Activated CD4-positive, alpha-beta T cell treated with anti-CD3 and anti-CD28 coated beads for 36 hours (primary cell): ENCODE measurements at places on chromosomes 5 and 9.

DNA sequence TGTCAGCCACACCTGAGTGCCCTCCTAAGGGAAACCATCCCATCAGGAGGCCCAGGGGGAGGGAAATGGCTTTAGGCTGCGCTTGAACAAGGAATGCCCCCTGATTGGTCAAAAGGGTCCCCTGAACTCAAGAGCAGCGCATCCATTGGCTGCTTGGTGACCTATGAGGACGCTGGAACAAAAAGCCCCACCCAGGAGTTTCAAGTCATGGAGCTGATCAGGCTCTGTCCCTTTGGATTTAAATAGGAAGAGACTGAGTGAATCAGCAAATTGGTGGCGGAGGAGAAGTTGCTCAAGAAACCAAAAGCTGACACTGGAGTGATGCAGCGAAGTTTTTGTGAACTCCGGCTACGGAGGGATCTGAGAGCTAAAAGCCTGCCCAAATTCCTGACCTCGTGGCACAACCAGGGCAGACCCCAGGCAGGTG, 66.7 kb downstream of the SMIM23 start:
- DNase-seq = no peak

DNA sequence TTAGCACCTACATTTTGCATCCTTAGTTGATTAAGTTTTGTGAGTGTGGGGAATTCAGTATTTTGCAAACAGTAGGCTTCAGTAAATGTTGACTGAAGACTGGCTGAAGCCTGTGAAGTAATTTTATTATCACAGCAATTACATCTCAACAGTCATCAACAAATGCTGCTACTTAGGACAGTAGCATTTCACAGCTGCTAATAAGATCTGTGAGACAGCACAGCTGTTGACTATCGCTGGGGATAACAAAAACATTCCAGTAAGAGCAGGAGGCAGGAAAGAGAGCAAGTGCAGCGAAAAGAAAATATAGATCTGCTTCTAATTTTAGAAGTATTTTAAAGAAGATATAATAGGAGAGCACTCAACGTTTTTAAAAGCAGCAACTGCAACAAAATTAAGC, 117.3 kb upstream of the FGF10 start:
- no peak for DNase-seq

DNA sequence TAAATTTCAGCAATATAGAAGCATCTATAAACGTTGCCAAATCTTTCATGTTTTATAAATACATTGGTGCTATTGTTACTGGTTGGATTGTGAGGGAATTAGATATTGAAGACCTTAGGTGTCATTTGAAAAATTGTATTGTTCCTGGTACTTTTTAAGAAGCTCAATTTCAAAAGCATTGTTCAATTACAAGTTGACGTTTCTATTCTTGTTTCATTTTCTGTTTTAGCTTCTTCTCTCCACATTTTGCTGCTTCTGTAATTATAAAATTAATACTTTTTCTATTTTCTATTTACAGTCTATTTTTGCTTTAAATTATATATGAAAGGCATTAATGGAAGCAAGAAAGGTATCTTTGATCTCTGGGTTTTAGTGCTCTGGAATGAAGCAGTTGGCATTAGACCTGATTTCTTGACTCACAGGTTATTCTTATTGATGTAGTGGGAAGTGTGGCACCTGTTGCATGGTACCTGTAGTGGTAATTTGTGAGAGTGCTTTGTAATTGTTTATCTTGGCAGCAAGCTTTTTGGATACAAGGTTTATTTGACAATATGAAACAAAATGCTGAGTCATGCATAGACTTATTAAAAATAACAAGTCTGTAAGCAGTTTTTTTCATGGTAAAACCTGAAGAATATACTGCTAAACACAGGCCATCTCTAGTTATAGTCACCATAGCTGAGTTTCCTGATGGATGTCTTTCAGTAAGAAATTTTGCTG, 13.2 kb downstream of the MACIR start:
- DNase-seq = no peak

GRCh38 chr5:37739817-37740261, 100.0 kb downstream of the GDNF start:
- no peak for DNase-seq

DNA sequence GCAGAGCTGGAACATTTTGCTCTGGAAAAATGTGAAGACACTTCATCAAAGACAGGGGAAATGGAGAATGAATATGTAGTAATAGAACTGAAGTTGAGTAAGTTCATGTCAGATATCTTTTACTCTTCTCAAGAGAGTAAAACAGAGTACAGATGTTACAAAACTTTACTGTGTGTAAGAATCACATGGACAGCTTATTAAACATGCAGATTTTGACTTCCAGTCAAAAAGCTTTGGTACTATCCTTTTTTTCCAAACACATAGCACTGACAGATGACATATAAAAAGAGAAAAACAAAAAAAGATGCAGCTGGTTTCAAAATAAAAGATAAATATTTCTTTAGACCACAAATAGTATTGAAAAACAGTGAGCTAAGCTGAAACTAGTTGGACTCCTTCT, 115.4 kb downstream of the FBN2 start:
- no peak for DNase-seq

GRCh38 chr9:96686638-96687335, 31.7 kb upstream of the PRXL2C start:
- peak; percentile 85 for DNase-seq

- DNase-seq = no peak
These were observed 8.6 kb downstream of the BRD3 start for GRCh38 chr9:134059188-134059641.

DNA sequence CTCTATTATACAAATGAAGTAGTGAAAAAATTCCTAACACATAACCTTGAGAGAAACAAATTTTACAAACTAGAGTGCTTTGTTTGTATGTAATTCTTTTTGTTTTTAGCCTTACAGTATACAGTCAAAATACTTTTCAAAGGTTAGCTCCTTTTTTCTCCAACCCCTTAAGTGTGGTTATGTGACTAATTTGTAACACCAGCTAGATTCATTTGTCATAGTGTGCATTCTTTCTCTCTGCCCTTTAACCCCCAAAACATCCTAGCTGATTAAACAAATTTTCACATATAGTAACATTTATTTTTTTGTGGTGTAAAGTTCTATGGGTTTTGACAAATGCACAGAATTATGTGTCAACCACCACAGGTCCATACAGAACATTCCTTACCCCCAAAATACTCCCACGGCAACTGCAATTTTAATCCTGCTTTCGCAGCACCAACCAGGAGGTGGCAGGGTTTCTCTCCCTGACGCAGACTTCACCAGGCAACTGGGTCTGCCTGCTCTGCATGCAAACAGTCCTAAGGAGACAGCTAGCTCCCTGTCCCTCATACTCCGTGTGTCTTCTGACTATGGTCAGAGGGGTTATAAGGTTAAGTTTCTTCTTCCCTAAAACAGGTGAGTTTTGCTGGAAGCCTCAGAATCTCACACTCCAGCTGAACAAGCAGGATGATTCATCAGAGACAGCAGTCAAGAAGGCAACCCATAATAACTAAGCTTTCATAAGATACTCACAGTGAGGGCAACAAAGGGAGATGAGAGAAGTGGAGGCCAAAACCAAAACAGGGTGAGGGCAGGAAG, 44.5 kb upstream of the NR5A1 start:
- DNase-seq = peak; percentile 63

DNA sequence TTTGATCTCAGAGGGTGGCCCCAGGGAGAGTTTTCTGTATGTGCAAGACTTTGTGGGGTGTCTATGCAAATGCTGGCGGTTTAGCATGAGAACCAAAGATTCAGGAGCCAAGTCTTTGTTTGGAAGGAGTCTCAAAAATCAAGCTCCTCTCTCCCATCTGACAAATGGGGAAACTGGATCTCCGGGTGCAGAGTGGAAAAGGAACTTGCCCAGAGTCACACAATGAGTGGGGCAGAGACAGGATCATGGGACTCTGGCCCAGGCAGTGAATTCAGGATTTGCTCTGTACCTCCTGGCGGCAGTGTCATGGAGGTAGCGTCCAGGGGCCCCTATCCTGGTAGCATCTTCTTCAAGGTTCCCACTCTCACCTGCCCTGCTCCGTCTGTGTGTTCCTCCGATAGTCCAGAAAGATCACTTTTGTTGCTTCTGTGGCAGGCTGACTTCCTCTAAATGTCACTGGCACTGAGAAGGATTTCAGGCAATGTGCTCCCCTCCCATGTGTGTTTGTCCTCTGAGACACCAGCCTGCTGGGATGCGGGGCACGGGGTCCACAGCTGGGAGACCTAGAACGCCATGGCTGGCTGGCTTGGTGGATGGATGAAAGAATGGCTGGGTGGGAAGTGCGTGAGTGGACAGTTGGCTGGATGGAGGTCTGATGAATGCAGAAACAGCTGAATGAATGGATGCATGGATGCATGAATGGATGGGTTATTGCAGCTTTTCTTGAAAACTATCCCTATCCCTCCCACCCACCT, 3.6 kb downstream of the CCL19 start:
- no peak for DNase-seq

DNA sequence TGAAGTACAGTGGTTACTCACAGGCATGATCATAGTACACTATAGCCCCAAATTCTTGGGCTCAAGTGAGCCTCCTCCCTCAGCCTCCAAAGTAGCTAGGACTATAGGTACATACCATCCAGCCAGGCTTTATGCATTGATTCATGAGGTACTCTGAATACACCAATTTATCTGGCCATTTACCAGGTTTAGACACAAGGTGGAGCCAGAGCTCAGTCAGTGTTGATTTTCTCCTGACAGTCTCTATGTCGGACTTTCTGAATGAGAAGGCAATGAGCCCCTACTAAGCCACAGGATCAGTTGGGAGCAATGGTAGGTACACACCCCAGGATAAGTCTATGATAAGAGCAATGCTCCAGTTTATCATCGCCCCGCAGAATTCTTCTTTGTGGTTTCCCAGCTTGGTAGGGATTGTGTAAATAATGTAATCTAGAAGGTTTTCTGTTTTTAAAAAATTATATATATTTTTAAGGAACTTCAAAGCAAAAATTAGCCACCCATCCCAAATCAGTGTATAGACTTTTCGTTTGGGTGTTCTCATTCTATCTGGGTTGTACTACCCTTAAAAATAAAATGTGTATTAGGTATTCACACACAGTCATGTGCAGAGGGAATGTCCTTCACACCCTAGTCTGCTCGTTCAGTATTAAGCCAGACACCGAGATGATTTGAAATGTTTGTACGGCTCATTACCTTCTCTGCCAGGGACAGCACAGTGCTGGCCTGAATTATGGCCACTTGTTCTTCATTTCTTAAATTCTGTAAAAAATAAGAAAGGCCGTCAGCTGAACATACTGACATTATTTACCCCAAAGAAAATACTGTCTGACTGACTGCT, 118.4 kb upstream of the DPYSL3 start:
- DNase-seq = peak; percentile 66
